Naive B cell (primary cell): ENCODE measurements at places on chromosomes 1 and 21.

DNA sequence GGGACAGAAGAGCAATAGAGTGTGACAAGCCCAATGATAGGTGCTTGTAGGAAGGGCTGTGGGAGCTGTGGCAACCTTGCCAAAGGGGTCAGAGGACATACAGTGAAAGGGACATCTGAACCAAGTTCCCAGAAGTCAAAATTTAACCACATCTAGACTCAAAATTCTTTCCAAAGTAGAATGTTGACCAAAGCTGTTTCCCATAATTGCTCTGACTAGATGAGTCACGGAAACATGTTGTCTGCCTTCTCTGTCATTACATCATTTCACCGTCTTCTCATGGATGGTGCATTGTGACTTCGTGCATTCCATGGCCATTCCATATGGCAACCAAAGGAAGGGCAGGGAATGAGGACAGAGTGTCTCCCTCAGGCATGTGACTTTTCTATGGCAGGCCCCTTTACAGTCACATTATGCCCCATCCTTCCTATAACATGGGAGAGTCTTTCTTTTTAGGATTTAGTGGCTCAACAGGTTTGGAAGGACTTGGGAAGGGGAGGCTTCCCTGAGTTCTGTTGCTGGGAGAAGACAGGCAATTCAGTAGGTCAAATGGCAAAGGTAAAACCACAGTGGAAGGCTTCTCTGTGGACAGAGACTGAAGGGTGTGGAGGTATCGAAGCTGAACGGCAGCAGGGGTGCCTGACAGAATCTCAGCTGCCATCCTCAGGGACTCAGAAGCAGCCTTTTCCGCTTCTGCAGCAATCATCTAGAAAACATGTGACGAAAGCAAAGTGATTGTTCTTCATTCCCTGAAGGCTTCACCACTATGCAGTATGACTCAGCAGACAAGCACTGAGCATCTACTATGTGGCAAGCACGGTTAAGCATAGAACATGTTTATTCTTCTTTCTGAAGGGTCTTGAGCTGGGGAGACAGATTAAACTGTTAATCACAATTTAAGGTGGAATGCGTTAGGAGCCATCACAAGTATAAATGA is 24.7 kb downstream of the NPHS2 start:
- no peak for DNase-seq

DNA sequence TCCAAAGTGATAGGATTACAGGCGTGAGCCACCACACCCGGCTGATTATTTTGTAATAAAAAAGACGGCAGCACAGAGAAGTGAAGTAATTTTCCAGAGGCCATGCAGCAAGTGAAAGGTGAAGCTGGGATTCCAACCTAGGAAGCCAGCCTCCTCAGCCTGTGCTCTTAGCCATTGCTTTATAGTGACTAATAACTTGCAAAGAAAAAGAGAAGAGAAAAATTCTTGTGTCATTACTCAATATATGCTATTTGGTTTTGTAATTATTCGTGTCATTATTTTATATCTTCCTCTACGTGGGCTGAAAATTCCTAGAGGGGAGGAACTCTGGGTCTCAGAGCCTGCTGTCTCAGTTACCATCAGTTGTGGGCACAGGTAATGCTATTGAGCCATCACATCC is 1.6 kb upstream of the IER5 start:
- DNase-seq, result no peak

DNA sequence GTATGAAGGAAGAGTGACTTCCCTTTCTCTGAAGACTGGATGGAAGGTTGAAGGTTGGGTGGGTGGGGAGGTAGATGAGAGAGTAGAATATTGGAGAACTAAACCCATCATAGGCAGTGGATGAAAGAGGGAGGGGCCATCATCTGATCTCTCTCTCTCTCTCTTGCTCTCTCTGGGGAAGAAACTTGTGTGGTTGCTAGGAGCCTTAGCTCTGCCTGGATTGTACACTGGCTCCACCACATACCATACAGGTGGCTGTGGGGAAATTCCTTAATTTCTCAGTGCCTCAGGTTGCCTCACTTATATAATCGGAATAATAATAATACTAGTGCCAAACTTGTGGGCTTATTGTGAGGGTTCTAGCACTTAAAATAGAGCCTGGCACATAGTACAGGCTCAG is 9.5 kb downstream of the XCL1 start:
- no peak for DNase-seq

- no peak for DNase-seq
Observed at GRCh38 chr1:61708953-61709907, 15.7 kb downstream of the TM2D1 start.

DNA sequence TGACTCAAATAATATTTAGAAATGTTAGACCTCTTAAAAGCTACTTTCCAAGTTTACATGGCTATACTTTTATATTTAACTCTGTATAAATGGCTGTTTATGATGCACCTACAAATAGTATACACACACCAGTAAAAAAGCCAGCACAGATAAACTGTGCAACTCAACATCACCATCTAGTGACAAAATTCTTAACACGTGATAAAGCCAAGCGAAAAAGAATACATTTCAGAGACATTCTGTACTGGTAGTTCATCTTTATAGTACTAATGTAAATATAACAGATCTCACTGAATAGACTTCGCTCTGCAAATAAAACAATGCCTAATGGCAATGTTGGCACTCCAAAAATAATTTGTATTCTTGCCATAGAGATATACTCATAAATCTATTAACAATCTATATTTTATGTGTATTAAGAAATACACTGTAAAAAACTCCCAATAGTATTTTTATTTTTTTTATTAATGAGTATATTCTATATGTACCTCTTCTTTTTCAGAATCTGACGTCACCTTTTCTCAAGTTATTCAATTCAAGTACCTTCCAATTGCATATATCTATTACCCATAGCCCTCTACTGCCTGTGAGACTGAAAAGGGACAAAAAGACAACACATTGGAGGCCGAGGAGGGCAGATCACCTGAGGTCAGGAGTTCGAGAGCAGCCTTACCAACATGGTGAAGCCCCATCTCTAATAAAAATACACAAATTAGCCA is 100.2 kb downstream of the DPYD start:
- peak; percentile 6 for DNase-seq
